ENCODE measurements at places on chromosomes 13 and 19.

DNA sequence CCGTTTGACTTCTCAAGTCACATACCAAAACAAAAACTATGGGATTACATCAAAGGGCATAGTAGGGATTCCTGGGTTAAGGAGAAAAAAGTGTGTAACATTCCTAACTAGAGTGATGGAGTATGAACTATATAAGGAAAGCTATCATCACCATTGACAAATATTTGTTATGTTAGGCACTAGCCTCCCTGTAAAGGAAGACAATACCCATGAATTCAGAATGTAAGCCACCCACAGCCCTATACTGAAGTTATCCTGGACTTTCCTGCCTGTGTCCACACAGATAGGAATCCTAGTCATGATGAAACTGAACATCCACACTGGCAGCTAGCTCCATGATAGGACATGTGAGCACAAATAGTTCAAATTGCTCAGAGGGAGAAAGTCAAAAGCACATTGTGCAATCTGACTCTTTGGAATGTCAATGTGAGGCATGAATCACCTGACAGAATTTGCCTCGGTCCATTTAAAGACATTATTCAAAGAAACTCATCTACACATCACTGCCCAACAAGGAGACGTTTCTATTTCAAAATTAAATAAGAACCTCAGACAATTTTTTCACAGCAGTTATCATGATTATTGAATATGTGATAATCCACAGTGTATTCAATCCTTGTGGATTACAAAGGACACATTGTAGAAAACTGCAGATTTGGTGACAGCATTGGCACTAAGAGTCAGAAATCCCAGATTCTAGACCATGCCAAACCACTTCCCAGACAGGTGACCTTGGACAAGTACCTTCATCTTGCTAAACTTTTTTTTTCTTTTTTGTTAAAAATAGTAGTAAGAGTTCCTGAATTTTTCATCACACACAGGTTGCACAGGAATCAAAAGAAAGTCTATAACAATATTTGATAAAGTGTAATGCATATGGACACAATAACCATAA, 529.3 kb downstream of the IRS2 start:
- no peak for DNase-seq

GRCh38 chr19:40414542-40415535, 1.7 kb upstream of the PRX start:
- no peak for DNase-seq

- no peak for DNase-seq
These were observed 4.8 kb downstream of the STK24 start for GRCh38 chr13:98571955-98572662.

- DNase-seq = no peak
These were observed 373.1 kb upstream of the MIR17HG start for GRCh38 chr13:90974249-90974975.

DNA sequence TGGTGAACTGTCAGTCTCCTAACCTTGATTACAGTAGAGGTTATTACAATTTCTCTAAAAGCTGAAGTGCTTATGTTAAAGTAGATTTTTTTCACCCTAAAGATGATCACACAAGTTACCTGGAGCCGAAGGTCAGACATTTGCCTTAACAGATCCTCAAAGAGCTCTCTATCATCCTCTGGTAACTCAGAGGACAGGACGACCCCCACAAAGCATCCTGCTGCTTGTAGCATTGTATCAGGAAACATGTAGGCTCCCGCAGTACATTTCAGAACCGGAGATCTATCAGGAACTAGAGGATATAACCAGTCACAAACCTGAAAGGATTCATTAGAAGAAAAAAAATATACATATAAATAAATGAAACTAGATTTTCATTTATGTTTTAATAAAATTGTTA, 14.9 kb downstream of the SPART start:
- no peak for DNase-seq

Data from CD4-positive, alpha-beta memory T cell (primary cell).